ENCODE measurements at places on chromosomes 7 and 10.

DNA sequence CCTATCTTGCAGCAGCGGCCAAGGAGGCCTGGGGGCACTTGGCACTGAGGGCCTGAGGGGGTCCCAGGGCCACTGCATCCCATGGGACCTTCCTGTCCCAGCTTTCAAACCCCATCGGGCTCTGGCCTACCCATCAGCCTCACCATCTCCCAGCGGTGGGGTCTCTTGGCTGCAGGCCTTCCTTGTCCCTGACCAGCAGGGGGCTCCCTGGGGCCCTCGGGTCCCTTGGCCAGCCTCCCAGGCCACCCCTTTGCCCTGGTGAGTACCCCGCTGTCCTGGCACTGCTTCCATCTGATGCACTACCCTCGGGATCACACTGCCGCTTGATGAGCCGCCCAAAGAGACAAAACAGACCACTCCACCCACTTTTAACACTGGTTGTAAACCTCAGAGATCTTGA, 43.5 kb downstream of the YKT6 start:
- no peak for DNase-seq

- DNase-seq = no peak
These were observed 170.5 kb upstream of the MEOX2 start for GRCh38 chr7:15857026-15857425.

- no peak for DNase-seq
These were observed 991.5 kb downstream of the NRG3 start for GRCh38 chr10:82866424-82867020.

- DNase-seq = no peak
These were observed 38.6 kb downstream of the MRC1 start for GRCh38 chr10:17847585-17848296.

- DNase-seq = no peak
These were observed 132.9 kb downstream of the BICC1 start for GRCh38 chr10:58645416-58646146.

DNA sequence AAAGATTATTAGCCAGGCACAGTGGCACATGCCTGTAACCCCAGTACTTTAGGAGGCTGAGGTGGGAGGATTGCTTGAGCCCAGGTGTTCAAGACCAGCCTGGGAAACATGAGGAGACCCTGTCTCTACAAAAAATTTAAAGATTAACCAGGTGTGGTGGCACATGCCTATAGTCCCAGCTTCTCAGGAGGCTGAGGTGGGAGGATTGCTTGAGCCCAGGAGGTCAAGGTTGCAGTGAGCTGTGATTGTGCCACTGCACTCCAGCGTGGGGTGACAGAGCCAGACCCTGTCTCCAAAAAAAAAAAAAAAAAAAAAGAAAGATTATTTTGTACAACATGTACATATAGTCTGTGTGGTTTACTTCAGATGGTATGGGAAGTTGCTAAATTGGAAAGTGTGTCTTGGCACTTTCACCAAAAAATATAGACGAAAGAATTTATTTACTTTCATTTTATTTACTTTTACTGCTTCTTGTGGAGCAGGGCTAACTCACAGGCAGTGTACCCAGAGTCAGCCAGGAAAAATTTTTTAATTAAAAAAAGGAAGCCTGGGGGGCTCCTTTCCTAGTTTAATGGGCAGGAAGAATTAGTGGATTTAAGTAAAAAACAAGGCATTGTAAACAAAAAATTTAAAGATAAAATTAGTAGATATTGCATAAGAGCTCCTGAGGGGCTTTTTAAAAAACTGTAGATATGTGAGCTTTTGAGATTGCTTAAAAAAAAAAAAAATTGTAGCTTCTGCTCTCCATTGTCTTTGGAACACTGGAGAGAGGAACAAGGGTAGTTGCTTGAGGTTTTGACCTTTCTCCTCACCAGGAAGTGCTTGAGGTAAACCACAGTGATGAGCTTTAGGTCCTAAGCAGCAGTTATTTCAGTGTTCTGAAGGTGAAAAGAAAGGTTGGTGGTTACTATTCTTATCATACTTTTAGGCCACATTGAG, 44.6 kb upstream of the VDAC2 start:
- no peak for DNase-seq

GRCh38 chr7:130903358-130903974, 169.5 kb upstream of the KLF14 start:
- no peak for DNase-seq

GRCh38 chr7:66355756-66356155, 150.6 kb downstream of the TPST1 start:
- DNase-seq = no peak

DNA sequence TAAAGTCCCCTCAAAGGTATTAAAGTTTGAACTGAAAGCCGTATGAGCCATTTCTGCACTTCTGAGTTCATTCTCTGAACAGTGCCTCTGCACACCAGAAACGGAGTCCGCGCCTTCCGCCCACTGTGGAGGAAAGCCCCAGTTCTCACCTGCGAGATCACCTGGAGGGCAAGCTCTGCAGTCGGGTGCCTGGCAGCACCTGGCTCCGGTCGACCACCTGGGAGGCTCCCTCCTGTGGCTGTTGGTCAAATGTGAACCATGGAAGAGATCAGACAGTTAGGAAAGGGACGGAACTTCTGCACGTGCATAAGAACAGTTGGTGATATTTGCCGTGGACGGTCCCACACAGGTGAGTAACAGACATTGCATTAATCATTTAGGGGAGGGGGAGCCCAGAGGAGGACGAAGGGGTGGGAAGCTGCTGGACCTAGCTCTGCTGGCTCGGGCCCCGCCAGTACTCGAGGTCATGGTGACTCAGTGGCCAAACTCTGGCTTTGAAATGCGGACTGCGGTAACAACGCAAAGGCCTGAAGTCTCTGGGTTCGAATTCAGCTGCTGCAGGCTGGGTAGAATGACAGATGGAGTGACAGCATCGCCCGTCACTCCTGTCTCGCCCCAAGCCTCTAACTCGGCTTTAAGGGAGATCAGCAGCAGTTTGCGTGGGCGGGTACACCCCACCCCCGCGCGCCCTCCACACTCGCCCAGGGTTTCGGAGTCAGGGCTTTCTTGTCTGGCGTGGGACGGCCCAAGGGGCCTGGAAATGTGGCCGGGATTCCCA, 1.7 kb upstream of the DPYSL4 start:
- DNase-seq = no peak

DNA sequence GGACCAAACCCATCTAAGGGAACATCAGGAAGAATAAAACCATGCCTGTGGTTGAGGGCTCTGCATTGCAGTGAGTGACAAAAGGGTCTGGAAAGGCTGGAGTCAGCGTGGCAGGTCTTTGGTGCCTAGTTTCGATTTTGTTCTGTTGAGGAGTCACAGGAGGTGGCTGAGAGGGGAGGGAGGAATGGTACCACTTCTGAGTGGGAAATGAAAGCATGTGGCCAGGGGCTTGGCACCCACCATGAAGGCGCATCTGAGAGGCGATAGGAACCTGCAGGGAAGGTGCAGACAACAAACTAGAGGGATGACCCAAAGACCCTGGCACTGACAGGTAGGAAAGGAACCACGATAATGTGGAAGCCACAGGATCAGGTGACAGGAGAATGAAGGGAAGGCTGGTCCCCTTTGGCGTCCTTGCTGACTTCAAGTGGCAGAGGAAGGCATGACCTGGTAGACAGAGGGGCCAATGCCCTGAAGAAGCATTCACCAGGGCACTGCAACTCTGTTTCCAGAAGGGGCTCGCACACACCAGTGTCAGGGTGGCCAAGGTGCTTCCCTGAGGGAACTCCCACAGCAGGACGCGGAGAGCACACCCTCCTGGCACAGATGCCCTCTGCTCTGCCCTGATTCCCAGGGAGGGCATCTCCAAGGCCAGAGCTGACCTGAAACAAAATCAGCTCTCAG, 41.7 kb downstream of the HIPK2 start:
- DNase-seq = no peak

DNA sequence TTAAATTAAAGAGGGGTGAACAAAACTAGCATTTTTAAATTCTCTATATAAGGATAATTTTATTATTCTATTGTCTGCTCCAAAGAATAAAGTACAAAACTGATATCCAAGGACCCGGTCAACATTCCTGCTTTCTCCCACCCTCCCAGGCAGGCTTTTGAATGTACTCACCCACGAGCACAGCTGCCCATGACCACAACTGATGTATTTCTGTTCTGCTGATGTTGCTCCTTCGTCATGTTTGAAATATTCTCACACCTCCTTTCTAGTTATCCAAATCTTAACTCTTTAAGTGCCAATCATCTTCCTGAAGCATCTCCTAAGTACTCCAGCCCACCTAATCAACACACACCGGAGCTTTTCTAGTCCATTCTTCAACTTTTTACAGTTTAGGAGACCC, 46.7 kb downstream of the CALD1 start:
- DNase-seq = no peak

GRCh38 chr7:1210979-1211608, 21.6 kb upstream of the UNCX start:
- no peak for DNase-seq

DNA sequence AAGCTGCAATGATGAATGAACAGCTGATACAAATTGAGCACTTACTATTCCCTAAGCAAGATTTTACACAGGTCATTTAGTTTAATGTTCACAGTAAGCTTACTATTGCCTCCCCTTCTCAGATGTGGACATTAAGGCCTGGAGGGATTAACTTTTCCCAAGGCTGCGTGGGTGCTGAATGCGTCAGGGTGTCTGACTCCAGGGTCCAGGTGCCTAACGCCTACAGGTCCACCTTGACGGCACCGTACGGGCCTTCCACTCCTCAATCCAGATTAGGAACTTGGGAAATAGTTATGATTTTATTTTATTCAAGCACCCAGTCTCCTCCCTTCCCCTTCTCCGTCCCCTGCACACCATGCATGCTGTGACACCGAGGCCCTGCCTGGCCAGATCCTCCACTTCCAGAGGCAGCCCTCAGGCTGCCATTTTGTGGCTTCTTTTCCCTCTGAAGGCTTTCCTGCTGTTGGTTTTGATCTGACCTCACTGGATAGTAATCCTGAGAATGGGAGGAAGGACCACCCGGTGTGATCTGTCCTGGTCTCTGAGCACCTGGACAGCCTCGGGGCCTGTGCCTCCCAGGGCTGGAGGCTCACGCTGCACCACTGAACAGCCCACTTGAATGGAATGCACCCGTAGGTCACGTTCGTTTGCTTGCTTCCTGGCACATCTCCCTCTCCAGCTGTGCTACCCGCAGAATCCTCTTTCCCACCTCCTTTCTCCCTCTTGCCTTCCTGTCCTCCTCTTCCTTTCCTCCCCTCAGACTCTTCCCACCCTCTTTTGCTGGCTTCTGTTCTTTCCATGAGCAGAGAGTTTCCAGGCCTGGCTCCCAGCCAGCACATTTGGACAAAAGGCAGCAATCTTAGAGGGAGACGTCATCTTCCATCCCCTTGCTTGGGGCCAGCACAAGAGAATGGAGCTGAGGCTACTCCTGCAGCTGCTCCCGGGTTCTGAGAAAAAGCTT, 14.4 kb downstream of the DENND2A start:
- no peak for DNase-seq

DNA sequence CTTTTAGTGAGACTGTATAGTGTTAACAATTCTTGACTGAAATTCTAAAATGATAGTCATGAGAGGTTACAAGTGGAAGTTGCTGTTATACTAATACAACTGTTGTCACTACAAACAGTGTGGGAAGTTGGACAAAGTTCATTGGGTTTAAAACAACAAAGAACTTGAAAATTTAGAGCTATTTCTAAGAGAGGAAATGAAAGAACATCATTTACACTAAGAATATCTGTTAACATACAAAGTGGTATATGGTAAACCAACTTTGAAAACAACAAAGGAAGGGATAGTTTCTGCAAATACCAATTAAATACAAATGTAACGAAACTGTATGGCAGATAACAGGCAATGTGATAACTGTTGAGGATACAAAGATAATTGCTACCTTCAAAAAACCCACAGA, 11.6 kb downstream of the MTPN start:
- DNase-seq = no peak

DNA sequence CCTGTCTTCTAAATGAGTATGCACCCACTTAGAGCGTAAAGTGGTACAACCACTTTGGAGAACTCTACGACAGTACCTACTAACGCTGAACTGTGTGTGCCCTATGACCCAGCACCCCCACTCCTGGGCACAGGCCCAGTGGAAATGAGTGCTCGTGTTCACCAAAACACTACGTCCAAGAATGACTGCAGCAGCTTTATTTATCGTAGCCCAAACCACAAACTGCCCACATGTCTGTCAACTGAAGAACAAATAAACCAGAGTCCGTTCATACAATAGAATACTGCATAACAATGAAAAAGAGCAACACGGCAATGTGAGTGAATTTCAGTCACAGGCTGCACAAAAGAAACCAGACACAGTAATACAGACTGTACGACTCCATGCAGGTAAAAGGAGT, 35.4 kb downstream of the TLL2 start:
- no peak for DNase-seq

DNA sequence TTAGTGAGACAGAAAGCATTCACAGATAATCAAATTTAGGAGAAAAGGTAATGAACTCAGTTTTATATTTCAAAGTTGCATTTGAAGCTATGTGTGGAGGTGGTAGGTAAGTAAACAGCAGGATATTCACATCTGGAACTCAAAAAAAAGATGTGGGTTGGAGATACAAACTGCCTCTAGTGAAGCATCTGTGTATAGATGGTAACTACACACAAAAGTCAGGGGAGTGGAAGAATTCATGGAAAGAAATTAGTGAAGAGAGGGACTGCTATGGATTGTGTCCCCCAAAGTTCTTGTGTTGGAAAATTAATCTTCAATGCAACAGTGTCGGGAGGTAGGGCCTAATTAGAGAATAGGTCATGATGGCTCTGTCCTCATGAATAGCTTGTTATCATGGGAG, 18.3 kb upstream of the WAC start:
- no peak for DNase-seq

All from activated T-cell treated with anti-CD3 and anti-CD28 coated beads for 24 hours (primary cell).